ENCODE measurements at places on chromosomes 7 and 10.

GRCh38 chr7:48389977-48390376, 218.7 kb downstream of the ABCA13 start:
- DNase-seq: no peak

GRCh38 chr7:137880432-137880831, 33.7 kb upstream of the DGKI start:
- no peak for DNase-seq

DNA sequence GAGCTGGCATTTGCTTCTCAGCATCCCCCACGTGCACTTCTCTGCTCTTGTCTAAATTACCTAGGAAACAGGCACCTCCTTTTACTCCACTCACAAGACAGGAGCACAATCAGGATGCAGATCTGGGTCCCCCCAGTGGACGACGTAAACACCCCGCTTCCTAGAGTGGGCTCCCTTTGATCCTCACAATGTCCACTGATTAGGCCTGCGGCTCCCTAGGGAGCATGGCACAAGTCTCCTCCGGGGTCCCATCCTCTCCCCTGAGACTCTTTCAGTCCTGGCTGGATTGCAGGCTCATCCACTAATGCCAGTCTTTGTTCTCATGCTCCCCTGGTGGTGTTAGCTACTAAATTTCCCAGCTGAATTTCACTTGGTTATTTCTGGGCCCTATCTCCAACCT, 98.3 kb downstream of the GLI3 start:
- no peak for DNase-seq

GRCh38 chr10:132492323-132493025, 45.1 kb upstream of the INPP5A start:
- no peak for DNase-seq

GRCh38 chr7:49855281-49855980, 82.0 kb downstream of the VWC2 start:
- DNase-seq: no peak

DNA sequence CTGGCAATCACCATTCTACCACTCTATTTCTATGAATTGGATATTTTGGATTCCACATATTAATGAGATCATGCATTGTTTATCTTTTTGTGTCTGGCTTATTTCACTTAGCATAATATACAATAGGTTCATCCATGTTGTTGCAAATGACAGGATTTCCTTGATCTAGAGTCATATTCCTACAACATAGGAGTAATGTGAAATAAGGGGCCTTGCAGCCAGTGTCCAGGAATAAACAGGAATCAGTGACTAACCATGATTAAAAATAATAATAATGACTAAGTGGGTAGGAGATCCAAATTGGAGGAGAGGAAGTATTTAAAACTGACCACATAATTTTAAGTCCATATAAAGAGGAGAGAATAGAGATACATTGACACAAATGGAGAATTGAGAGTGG, 49.9 kb downstream of the SCIN start:
- no peak for DNase-seq

- no peak for DNase-seq
Measured at GRCh38 chr10:71138166-71138830, 74.1 kb upstream of the UNC5B start.

Data from CD4-positive, alpha-beta T cell treated with Interleukin-17A for 1 hour (primary cell).